Ovary (tissue), 10 donors: ENCODE measurements at places on chromosomes 7 and 10.

- DNase-seq = no peak
Observed at GRCh38 chr7:70680743-70681468, 451.0 kb upstream of the GALNT17 start.

GRCh38 chr10:50788951-50789945 is 49.5 kb downstream of the ASAH2B start:
- DNase-seq = no peak

- no peak for DNase-seq
Observed at GRCh38 chr7:40674316-40674715, 539.5 kb downstream of the SUGCT start.

GRCh38 chr10:69797959-69798358 is 3.7 kb upstream of the COL13A1 start:
- no peak for DNase-seq

DNA sequence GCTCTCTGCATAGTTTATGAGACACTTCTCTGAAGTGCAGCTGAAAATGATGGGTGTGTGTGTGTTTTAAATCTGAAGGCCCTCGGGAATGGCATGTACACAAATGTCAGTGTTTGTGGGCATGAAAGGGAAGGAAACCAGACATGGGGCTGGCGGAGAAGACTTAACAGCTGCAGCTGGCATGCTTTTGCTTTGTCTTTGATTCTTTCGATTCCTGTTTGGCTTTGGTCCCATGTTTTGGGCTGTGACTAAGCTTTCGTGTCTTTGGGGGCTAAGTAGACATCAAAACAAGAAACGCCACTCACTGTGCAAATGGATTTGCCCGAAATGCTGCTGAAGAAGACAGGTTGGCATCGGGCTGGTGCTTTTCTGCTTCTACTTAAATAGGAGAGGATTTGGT is 179.3 kb downstream of the PFKFB3 start:
- no peak for DNase-seq

- DNase-seq = no peak
Observed at GRCh38 chr7:82805527-82805960, 357.1 kb downstream of the PCLO start.

- DNase-seq = no peak
Observed at GRCh38 chr10:49524496-49524895, 14.4 kb downstream of the ERCC6 start.

- DNase-seq = no peak
Observed at GRCh38 chr7:16671811-16672210, 25.8 kb downstream of the BZW2 start.

GRCh38 chr7:142603870-142604448 is 145.3 kb upstream of the PRSS1 start:
- no peak for DNase-seq

- no peak for DNase-seq
Observed at GRCh38 chr7:75716992-75717626, 21.6 kb downstream of the HIP1 start.

GRCh38 chr7:6346581-6346980 is 74.2 kb upstream of the CYTH3 start:
- no peak for DNase-seq

DNA sequence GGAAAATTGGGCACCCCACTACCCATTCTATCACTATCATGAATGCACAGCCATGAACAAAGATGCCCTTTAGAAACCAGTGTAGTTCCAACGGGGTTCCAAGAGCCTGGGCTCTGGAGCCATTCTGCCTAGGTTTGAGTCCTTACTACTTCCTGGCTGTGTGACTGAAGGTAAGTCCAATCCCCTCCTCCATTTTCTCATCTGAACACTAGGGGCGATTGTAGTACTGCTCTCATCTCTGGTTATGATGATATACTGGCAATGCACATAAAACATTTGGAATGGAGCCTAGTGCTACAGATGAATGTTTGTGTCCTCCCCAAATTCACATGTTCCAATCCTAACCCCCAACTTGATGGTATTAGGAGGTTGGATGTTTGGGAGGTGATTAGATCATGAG is 28.1 kb upstream of the CDH23 start:
- no peak for DNase-seq

- DNase-seq = no peak
Observed at GRCh38 chr10:63208986-63209385, 75.9 kb downstream of the NRBF2 start.

- no peak for DNase-seq
Observed at GRCh38 chr7:5231811-5232484, 41.9 kb downstream of the WIPI2 start.

DNA sequence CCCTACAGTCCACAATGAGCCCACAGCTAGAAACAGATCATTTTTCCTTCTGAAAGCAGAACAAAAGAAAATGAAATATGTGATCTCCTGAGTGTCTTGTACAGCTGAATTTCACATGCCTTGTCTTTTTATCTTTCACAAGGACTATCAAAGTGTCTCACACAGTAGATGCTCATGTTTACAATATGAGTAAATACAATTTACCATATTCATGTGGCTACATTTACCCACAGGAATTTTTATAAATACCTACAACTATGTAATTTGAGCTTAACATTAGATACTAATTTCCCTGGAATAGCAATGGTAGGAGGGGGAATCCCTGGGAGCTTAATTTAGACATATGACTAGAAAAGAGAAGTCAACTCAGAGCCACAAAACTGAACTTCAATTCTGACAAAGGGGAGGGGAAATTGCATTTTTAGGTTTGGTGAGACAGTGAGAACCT is 186.2 kb downstream of the MACC1 start:
- no peak for DNase-seq

GRCh38 chr10:45460235-45460878 is 86.3 kb downstream of the ALOX5 start:
- DNase-seq = no peak

DNA sequence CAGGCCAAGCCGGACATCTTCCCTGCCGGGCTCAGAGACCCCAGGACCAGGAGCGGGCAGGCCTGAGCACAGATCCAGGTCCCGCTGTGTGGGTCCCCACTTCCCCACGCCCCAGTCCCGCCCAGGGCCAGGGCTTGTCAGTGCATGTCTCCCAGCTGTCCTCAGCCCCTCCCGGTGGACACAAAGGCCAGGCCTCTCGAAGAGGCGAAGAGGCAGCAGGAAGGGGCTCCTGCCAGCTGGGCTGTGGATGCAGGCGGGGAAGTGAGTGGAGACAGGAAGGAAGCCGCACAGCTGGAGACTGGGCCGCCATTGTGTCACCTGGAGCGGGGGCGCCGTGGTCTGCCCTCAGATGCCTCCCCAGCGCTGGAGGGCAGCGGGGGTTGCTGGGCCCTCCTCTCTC is 4.8 kb downstream of the GRIFIN start:
- DNase-seq = no peak

GRCh38 chr10:21732067-21732772 is 198.2 kb downstream of the MLLT10 start:
- peak; percentile 73 for DNase-seq

GRCh38 chr7:90749774-90750173 is 153.7 kb downstream of the CDK14 start:
- no peak for DNase-seq

DNA sequence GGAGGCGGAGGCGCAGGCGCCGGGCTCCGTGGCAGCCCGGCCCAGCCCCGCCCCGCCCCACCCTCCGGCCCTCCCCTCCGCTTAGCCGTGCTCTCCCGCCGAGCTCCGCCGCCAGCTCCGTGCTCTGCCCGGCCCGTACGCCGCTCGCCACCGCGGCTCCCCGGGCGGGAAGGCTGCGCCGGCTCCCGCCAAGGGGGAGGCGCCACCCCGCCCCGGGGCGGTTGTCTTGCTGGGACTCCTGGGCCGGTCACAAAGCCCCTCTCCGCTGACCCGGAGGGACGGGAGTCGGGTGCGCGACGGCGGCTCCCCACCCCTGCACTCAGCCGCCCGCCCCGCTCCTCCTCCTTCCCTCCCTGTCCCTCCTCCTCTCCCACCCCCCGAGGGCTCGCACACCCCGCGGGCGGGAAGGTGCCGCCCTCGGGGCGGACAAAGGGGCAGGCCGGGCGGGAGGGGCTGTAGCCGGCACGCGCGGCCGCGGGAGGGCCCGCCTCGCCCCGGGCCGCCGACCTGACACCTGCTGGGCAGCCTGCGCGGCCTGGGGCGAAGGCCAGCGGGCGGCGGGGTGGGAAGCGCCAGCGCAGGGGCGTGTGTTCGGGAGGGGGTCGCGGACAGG is 11.5 kb upstream of the SP8 start:
- DNase-seq = no peak

- no peak for DNase-seq
Observed at GRCh38 chr10:51371743-51372142, 297.5 kb downstream of the PRKG1 start.

GRCh38 chr7:2116989-2117591 is 115.7 kb downstream of the MAD1L1 start:
- DNase-seq = peak; percentile 79

DNA sequence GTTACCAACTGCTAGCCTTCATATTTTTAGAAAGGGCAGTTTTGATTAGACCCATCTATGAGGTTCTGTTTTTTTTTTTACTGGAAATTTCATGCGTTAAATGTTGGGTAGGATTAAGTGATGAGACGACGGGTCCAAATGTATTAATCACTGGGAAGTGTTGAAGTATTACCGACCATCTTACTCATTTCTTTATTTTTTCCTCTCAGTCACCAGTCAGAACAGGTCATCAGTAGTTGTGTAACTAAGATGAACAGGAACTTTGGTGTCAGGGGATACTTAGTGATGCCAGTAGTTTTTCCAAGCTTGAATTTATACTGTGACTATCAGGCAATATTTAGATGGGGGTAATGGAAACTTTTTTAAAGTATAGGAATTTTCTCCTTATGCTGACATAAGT is 14.2 kb downstream of the TFAM start:
- DNase-seq = no peak

- no peak for DNase-seq
Observed at GRCh38 chr10:118565301-118566075, 30.0 kb downstream of the PRLHR start.

DNA sequence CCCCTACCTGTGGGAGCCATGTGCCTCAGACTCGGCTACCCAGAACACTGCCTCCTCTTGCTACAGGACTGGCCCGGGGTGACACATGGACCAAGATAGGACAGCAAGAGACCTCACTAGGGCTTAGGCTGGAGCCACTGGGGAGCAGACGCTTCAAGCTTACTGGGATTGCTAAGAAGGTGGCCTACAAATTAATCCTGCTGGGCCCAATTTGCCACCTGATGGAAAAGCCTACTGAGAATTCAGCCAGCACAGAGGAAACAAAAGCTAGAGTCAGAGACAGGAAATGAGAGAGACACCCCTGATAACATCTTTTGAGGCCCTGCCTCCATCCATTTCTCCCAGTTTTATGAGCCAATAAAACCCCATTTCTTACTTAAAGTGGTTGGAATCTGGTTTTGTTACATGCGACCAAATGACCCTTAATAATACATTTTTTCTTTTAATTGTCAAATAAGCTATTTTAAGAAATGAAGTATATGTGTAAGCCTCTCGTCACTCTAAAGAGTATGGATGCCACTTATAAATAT is 282.1 kb downstream of the CXCL12 start:
- DNase-seq = no peak

- DNase-seq = no peak
Observed at GRCh38 chr7:133024596-133024995, 57.3 kb downstream of the CHCHD3 start.

DNA sequence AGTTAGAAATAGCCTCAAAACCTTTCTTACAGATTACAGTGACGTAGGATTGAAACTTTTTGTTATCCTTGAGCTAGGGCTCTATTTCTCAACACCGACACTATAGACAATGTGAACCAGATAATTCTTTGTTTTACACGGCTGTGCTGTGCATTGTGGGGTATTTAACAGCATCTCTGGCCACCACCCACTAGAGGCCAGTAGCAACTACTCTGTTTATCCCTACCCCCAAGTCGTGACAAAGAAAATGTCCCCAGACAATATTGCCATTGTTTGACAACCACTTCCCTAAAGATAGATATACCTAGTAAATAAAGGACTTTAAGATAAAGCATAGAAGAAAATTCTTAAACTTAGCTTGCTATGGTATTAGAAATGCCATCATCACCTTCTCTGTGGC is 359.6 kb downstream of the ARL4A start:
- no peak for DNase-seq

GRCh38 chr10:17850501-17850900 is 41.4 kb downstream of the MRC1 start:
- DNase-seq = no peak

- DNase-seq = no peak
Observed at GRCh38 chr7:4725850-4726450, 43.9 kb downstream of the FOXK1 start.

DNA sequence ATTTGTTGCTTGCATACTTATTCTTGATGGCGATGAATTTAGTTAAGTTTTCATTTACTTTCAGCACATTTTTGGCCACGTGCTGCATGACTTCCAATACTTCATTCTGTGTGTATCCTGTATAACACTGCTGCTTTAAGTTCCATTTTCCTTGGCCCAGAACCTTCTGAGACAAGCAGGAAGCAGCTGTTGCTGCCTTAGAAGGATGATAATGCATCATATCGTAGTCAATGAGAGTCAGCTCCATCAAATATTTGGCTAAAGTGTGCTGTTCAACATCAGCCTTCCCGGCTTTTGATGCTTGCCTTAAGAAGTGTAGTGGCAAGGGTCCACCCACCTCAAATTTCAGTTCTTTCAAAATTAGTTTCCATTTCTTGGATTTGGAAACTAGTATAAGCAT is 59.2 kb upstream of the GLCCI1 start:
- no peak for DNase-seq

DNA sequence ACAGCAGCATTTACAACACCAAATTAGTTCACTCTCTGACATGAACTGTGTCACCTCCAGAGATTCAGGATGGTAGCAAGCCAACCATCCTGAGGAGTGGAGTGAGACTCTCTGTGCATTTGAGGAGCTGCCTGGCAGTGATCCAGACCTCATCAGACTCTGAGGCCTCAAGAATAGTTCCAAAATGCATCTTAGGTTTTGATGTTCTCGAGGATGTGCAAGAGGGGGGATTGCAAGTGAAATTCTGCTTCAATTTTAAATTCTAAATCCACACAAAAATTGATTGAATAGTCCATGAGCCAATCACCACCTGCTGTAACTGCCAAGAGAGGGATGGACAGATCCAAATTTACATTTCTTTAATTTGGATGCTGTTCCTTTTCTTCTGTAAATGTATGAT is 49.7 kb downstream of the SLK start:
- no peak for DNase-seq

GRCh38 chr7:1275451-1276381 is 43.0 kb downstream of the UNCX start:
- no peak for DNase-seq

DNA sequence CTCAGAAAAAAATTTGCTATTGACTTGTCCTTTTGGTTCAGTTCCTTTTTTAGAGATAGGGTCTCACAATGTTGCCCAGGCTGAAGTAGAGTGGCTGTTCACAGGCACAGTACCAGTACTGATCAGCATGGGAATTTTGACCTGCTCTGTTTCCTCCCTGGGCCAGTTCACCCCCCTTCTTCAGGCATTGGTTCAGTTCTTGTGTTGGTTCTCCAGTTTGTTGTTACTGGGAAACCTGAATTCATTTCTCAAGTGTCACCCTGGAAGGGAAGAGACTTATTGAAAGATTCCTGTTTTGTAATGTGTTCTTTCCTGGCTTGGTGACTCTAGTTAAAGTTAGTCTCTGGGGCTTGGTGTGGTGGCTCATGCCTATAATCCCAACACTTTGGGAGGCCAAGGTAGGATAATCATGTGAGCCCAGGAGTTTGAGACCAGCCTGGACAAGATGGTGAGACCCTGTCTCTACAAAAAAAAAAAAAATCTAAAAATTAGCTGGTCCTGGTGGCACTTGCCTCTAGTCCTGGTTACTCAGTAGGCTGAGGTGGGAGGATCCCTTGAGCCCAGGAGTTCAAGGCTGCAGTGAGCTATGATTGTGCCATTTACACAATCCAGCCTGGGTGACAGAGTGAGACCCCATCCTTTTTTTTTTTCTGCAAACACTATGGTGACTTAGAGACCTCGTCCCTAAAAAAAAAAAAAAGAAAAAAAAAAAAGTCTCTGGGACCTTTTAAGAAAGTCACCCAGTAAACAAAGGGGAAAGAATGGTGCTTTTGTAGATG is 52.7 kb downstream of the CNNM2 start:
- no peak for DNase-seq
